Hematopoietic multipotent progenitor cell treated with erythropoietin and hydrocortisone succinate and interleukin-3 and kit ligand, for 4 days (in vitro differentiated cells): ENCODE measurements at places on chromosomes 7 and 10.

DNA sequence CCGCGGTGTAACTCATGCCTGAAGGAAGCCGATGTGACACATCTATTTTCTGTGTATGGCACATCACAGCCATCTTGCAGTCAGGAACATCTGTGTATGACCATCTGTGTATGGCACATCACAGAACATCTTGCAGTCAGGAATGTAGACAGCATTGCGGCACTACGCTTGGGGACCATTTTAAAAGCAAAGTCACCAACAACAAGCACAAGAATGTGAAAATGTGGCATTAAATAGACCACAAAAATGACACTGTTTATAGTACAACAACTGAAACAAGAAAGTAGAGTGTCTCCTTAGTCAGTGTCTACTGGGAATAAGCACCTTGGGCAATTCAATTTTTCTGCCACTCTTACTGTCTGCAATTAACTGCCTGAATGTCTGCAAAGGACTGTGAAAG is 124.4 kb downstream of the HGF start:
- DNase-seq: no peak

DNA sequence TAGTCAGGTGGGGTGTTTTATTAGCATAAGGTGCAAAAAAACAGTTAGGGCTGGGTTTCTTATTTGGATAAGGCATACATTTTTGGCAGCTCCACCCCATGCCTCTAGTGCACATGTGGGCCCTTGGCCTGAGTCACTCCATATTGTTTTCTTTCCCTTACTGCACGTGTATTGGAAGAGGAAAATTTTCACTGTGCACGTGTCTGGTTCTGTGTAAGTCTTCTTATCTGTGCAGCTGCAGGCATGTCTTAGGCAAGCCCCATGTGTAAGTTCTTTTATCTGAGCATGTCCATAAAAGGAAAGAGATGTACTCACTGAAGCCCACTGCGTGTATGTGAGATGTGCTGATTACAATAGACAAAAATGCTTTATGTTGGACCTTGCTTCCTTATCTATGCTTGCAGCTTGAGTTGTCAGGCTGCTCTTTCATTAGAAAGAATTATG is 540.3 kb upstream of the IGFBP3 start:
- peak; percentile 23 for DNase-seq

DNA sequence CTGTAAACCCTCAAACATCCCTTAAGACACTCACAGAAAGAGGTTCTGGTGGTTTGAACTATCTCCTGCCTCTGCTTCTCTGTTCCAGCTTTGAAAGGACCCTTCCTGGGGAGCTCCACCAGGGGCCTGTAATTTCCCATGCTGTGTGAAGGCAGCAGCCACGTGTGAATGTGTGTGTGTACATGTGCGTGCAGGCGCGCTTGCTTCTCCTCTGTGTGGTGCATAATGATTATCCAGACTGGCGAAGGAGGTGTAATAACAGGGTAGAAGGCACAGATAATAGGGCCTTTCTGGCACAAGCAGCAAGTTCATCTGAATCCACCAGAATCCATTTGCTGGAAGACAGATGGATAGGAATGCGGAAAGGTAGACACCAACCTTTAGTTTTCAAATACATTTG is 466.5 kb downstream of the GRID1 start:
- no peak for DNase-seq

- DNase-seq: no peak
Measured at GRCh38 chr10:14925268-14925667, 28.6 kb downstream of the DCLRE1C start.

GRCh38 chr7:139758388-139758787 is 19.4 kb downstream of the HIPK2 start:
- DNase-seq: no peak
